Activated T-cell treated with anti-CD3 and anti-CD28 coated beads, Interleukin-2, amount 50 U/mL, for 72 hours (primary cell): ENCODE measurements at places on chromosomes 5 and 9. TPM values are rescaled to one million over a fixed set of nuclear protein-coding genes. Genes with fewer than 3 reads are reported as not detected.

GRCh38 chr5:159560088-159560487 is 229.8 kb upstream of the IL12B start:
- no peaks in the 10 kb centered on the region for H3K36me3 ChIP-seq
- peaks cover 33% of the 10 kb centered on the region for H3K27me3 ChIP-seq
- H3K4me1 ChIP-seq: no peaks in the 10 kb centered on the region
- H3K27ac ChIP-seq: no peak overlapping the region
- DNase-seq: no peak

DNA sequence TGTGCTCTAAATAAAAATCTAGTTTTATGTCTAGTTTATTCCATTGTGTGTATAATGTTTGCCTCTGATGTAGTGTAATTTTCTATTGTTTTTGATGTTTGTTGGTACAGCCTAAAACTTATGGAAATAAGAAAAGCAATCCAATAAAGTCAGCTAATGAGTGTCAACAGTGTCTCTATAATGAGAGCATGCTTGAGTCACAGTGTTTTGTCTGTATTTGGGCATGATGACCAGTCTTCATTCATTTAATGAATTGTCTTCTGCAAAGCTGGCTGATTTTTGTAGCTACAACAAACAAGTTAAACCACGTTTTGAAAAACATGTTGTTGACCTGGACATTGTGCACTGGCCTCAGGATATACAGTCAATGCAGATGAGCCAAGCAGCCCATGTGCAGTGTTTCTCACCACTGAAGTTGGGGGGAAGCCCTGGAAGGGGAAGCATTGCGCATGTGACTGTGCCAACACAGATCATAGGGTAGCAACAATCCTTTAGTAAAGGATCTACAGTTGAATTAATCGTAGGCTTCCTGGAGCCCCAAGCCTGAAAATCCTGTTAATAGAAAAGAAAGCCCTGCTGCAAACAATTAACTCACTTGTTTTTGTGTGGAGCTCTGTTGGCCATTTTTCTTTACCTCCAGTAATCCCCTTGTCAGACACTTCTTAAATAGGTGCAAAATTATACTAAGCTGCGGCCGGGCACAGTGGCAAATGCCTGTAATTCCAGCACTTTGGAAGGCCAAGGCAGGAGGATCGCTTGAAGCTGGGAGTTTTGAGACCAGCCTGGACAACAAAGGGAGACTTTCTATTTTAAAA is 88.0 kb downstream of the INIP start:
- DNase-seq: no peak
- H3K36me3 ChIP-seq: no peaks in the 10 kb centered on the region
- no peaks in the 10 kb centered on the region for H3K4me1 ChIP-seq
- no peak overlapping the region for H3K27ac ChIP-seq
- H3K4me3 ChIP-seq: no peak overlapping the region

DNA sequence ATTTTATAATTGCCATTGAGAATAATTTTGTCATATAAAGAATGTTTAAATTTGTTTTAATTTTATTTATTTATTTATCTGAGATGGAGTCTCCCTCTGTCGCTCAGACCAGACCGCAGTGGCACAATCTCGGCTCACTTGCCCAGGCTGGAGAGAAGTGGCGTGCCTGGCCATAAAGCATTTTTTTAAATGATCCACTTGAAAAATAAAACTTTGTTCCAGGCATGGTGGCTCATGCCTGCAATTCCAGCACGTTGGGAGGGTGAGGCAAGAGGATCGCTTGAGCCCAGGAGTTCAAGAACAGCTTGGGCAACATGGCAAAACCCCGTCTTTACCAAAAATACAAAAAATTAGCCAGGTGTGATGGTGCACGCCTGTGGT is 2.1 kb upstream of the SIT1 start:
- H3K27ac ChIP-seq: no peak overlapping the region
- DNase-seq: no peak
- H3K4me1 ChIP-seq: peaks cover 68% of the 10 kb centered on the region
- H3K36me3 ChIP-seq: no peaks in the 10 kb centered on the region
- no peak overlapping the region for H3K4me3 ChIP-seq

- peaks cover 16% of the 10 kb centered on the region for H3K4me1 ChIP-seq
- H3K27ac ChIP-seq: no peak overlapping the region
- no peak for DNase-seq
These were observed 10.6 kb downstream of the AFAP1L1 start for GRCh38 chr5:149282027-149282965.

GRCh38 chr5:102911973-102912372 is 156.9 kb downstream of the PAM start:
- peaks cover 9% of the 10 kb centered on the region for H3K4me1 ChIP-seq
- no peaks in the 10 kb centered on the region for H3K36me3 ChIP-seq
- no peak overlapping the region for H3K4me3 ChIP-seq
- no peaks in the 10 kb centered on the region for H3K27me3 ChIP-seq
- no peak for DNase-seq

- no peak for DNase-seq
- H3K4me1 ChIP-seq: peaks cover 15% of the 10 kb centered on the region
- H3K36me3 ChIP-seq: no peaks in the 10 kb centered on the region
- no peak overlapping the region for H3K27ac ChIP-seq
- no peak overlapping the region for H3K4me3 ChIP-seq
- no peaks in the 10 kb centered on the region for H3K27me3 ChIP-seq
These were observed 20.3 kb downstream of the AK8 start for GRCh38 chr9:132857616-132858342.

DNA sequence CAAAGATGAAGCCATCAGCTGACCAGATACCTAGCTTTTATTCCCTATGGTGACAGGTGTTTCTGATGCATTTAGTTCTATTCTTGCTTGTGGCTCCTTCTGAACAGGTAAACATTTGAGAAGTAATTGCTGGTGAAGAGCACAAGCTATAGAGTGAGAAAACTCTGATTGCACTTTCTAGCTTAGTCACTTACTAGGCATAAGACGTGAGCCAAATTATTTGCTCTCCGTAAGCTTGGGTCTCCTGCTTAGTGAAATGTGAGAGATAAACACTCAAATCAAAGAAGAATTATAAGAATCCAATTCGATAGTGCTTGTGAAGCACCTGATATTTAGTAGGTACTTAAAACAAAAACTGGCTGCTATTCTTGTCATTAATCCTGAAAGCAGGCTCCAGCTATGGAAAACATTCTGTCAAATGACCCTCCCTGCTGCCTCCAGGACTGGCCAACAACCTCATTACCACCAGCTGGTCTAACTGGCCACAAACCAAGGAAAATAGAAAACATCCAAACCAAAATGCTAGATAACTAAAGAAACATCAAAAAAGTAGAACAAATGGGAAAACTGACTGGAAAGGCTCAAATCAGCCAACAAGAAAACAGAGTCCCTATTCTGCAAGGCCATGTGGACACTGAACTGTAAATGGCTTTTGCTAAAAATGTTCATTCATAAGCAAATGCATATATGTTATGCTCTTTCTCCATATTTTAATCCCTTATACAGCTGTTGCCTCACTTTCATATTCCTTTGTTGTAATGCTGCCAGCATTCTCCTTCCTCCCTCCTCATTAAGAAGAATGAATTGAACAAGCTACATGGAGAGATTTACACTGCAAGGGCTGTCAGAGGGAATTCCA is 616.1 kb downstream of the DTWD2 start:
- H3K27me3 ChIP-seq: no peaks in the 10 kb centered on the region
- H3K27ac ChIP-seq: no peak overlapping the region
- no peak for DNase-seq
- no peaks in the 10 kb centered on the region for H3K4me1 ChIP-seq
- H3K36me3 ChIP-seq: no peaks in the 10 kb centered on the region
- H3K4me3 ChIP-seq: no peak overlapping the region

SLC27A6 gene
- total RNA-seq: not detected

SPINK7 gene
- not detected for total RNA-seq

QRFP gene
- total RNA-seq: not detected

SLC12A7 gene
- 14.8 TPM for total RNA-seq

PCDHA4 gene
- not detected for total RNA-seq
